Stimulated activated CD8-positive, alpha-beta memory T cell treated with anti-CD3 and anti-CD28 coated beads, Interleukin-4, amount 100 ng/mL, for 1 hour (primary cell): ENCODE measurements at places on chromosomes 3 and 15.

GRCh38 chr3:71046791-71047190, 536.7 kb downstream of the FOXP1 start:
- DNase-seq: no peak

DNA sequence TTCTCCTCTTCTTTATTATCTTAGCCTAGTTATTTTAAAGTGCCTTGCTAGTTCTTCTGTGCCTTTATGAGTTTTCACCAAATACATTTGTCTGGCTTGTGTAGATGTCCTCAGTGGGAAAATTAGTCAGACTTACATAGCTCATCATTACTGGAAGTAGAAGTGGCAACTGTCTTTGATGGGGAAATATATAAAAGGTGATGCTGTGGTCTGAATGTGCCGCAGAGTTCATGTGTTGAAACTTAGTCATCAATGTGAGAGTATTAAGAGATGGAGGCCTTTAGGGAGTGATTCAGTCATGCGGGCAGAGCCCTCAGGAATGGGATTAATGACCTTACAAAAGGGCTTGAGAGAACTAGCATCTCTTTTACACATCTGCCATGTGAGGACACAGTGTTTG, 6.4 kb upstream of the ERICH6 start:
- no peak for DNase-seq

DNA sequence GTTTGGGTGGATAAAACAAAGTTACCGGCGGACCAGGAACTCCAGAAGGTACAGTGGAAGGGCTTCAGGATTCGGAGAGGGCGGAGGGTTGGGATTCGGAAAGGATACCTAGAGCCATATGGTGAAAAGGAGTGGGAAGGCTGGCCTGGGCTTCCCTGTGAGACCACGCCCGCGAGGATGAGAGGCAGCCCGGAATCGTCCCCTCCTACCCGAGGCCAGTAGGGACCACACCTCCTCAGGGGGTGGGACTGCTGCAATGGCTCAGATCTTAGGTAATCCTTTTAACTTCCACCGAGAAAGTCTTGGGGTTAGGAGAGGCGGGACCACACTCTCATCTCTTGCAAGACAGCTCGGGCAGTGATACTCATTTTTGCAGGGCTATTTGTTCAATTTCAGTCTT, 511.3 kb downstream of the OCA2 start:
- DNase-seq: no peak

- no peak for DNase-seq
Observed at GRCh38 chr3:131655070-131655690, 152.4 kb upstream of the MRPL3 start.

DNA sequence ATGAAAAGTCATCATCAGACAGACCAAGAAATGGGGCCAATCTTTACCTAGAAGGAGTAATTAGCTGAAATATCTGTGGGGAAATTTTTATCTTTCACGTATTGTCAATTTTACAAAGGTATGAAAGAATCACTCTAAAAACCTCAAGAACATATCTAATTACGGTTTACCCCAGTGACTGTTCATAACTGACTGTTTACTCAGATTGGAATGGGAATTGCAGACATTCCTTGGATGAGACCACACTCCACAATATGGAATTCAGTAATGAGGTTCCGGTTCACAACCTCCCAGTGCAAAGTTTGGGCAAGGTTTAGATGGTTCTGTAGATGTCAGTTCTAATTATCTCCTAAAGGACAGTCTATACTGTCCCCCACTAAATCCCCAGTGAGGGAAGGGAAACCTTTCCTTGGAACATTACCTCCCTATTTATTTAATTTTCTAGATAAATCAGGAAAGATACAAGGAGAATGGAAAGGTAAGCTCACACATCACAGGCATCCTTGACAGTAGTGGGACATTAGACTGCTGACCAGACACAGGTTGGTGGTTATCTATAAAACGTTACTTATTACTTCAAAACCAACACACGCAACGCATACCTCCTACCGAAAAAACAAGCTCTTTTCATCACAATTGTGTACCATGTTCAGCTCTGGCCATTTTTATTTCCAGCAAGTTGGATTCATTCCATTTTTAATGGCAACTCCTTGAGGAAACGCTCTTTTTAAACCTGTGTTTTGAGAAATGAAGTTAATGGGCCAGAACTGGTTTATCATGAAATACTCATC, 129.9 kb downstream of the RORA start:
- DNase-seq: no peak

DNA sequence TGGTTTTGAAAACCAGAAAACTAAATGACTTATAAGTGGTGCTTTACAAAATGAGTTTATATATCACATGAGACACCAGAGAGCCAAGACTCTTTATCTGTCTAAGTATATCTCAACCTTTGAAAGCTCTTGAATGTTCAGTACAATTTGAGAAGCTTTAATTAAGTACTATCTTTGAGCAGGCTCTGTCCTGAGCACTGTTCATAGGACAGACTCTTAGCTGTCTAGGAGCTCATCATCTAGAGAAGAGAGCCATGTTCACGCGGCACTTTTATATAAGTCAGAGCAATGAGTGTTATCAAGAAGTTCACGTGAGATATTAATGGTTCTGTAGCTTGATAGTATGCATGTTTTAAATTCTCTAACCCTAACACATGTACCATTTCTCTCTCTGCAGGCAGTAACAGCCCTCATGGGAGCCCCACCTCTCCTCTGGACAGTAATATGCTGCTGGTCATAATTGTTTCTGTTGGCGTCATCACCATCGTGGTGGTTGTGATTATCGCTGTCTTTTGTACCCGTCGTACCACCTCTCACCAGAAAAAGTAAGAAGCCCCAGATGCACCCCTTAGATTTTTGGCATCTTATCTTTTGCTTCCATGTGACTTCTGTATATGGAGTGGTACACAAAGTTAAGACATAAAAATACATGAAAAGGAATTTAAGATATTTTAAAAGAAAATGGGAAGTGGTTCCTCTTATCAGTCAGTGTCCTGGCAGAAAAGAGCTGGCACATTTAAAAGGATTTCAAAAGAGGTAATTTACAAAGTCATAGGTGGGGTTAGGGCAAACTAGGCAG, 86.0 kb downstream of the HCN4 start:
- no peak for DNase-seq

DNA sequence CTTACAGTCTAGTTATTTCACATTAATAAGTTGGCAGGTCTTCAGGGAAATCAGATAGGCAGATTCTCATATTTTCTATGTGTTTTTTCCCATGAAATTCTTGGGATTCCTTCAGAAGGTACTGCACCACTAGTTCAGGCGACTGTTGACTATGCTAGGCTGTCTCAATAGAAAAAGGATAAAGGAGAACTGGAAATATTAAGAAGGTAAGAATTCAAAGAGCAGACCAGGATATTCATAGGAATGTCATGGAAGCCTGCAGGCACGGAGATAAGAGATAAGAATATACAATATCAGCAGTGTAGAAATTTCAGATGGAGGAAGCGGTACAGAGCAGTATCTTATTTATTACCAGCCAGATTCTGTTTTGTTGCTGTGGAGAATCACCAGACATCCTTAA, 432.1 kb upstream of the MDFIC2 start:
- DNase-seq: no peak

DNA sequence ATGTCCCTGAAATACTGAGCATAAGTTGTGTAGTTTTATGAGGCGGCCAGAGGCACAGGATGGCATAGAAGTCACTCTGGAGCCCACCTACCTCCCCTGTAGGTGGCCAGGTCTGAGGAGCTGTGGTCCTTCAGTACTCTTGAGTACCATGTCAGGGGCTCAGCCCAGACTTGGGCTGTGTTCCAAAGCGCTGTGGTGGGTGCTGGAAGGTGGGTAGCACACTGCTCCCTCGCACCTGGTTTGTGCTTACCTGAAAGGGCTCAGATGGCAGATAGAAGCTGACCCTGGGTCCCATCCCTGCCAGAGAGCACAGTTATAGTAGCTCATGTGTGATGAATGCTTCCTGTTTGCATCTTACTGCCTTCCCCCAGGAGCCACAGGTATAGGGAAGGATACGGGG, 15.5 kb downstream of the NISCH start:
- DNase-seq: no peak

DNA sequence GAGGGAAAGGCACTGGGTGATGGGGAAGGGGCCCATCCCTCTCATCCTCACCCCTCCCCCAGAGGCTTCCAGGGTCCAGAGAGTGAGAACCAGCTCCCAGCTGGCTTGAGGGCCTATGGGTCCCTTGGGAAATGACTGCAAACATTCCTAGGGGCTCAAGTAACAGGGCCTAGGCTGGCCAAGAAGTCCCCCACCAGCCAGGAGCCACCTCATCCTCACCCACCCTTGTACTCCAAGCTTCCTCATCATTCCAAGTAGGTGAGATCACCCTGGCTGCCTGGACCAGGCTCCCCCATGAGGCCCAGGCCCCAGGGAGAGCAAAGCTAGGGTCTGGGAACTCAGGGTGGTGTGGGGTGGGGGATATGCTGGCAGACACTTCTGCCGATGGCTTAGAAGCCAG, 14.8 kb downstream of the LOXL1 start:
- DNase-seq: no peak

GRCh38 chr15:78108300-78109084, 16.1 kb downstream of the SH2D7 start:
- DNase-seq: peak; percentile 66

DNA sequence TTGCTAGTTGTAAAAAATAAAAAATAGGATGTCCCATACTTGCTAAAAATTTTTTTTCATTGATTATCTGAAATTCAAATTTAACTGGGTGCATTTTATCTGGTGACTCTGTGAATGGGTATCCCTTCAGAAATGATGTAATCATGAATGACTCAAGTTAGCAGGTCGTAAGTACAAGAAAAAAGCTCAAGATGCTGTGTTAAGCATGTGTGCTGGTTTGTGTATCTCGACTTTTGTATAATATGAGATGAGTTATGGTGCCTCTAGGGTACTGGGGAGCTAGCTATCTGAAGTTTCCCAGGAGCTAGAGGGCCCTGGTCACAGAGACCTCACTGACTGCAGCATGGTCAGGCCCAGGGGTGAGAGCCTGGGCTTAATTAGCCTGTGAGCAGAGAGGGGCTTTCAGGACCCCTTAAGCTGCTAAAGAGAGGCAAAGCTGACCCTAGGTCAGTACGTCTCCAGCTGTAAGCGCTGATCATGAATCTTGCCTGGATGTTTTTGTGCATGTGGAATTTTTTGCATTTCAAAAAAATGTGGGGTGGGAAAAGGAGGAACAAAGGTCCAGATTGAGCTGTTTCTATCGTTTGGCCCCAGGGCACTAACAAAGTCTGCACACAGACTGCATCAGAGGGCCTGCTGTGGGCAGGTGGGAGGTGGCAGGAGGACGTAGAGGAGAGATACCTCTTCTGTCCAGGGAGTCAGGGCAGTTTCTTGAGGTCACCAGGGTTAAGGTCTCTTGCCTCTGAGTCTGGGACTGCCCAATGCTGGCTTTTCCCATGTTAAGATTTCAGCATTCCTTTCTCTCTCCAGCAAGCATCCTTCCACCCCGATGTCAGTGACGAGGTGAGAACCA, 233.2 kb upstream of the TPM1 start:
- DNase-seq: no peak

GRCh38 chr3:58243976-58244585, 6.5 kb downstream of the ABHD6 start:
- DNase-seq: no peak

- DNase-seq: no peak
Observed at GRCh38 chr3:177528306-177529070, 331.2 kb upstream of the TBL1XR1 start.

- no peak for DNase-seq
Observed at GRCh38 chr15:35606450-35606779, 60.5 kb upstream of the DPH6 start.

- no peak for DNase-seq
Observed at GRCh38 chr3:16482770-16483531, 30.5 kb downstream of the RFTN1 start.

DNA sequence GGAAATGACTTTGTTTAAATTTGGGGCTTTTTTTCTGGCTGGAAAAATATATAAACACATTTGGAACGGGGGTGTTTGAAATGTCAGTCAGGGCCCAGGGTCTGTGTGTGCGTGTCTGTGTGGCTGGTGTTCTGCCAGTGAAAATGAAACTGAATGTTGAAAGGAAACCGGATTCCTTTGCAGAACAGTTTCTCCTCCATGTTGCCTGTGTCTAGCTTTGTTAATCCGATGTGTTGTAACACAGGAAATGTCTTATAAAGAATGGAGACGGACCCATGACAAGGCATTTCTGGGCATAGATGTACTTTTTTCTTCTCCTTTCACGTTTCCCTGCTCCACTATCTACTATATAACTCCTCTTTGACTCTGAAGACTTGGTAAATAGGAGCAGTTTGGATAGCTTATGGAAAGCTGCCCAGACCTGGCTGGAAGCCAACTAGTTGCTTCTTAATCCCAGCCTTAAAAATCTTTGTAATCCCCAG, 2.8 kb downstream of the SQOR start:
- DNase-seq: peak; percentile 8

DNA sequence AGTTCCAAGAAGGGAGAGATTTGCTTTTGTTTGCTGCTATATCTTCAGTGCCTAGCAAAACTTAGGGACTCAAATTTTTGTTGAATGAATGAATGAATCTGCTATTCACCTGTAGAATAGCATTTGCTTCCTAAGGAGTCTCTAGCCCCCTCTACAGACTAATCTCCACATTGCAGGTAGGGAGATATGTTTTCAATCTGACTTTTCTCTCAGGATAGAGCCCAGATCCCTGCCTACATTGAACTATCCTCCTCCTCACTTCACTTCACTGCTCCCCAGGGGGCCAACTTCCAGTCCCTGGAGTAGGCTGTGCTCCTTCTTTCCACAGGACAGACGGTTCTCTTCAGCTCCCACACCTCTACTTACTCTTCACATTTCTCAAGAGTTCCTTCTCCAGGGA, 81.9 kb upstream of the PTX3 start:
- DNase-seq: no peak

- no peak for DNase-seq
Observed at GRCh38 chr3:168383573-168383972, 287.8 kb upstream of the GOLIM4 start.

GRCh38 chr15:78702609-78703333, 61.8 kb upstream of the CHRNB4 start:
- no peak for DNase-seq

DNA sequence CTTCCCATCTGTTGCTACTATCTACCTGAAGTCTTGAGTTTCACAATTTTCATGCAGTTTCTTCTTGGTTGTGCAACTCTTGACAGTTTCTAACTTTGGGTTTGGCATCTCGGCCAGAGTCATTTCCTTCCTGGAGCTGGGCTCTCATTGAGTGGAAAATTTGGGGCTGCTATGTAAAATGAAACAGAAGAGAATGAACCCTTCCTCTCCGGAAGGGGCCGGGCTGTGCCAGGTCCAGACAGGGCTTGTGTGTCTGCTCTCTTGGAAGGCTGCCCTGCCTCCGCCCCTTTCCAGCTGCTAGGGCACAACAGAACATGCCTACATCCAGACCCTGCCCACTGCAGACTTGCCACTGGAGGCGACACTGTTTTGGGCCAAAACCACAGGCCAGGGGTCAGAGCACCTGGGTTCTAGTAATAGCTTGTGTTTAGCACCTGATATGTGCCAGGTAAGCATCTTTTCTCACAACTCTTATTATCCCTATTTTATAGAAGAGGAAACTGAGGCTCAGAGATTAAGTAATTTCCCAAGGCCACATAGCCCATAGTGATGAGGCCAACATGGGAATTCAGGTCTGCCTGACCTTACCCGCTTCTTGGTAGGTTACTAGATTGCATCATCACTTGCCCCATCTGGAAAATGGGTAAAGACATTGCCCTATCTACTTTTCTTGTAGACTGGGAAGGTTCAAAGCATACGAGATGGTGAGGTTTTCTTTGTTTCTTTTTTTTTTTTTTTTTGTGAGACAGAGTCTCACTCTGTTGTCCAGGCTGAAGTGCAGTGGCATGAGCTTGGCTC, 25.0 kb downstream of the IRAK2 start:
- DNase-seq: no peak
